8988T (cell line): ENCODE measurements at places on chromosomes 16 and 17.

DNA sequence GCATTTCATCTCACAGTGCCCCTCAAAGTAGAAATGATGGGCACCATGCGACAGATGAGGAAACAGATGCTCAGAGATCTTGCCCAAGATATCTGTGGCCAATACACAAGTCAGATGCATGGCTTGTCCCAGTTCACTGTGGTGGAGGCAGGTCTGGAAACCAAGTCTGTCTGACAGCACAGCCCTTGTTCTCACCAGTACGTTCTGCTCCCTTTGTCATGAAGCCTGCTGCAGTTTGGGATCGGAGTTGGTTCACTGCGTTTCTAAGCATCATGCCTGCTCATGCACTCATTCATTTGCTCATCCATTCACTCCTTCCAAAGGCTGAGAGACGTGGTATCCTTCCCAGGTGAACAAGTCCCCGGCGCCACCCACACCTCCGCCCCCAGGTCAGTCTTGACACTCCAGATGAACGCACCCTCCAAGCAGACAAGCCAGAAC is 27.2 kb upstream of the MEAK7 start:
- no peak for DNase-seq

DNA sequence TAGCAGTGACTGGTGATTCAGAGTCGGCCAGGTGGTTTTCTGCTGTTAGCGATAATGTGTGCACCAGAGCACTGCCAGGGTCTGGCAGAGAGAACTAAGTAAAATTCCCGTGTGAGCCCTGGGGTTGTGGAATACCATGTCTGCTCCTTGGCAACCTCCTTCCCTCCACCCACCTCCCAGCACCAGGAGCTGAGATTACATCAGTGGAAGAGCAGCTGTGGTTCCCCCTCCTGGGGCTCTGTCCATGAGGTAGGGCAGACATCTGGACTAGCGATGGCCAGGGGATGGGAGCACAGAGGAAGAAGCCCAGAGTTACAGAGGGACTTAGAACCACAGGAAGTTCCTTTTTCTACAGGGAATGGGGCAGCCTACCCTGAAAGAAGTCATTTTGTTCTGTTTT is 15.8 kb downstream of the CLEC10A start:
- DNase-seq: no peak

DNA sequence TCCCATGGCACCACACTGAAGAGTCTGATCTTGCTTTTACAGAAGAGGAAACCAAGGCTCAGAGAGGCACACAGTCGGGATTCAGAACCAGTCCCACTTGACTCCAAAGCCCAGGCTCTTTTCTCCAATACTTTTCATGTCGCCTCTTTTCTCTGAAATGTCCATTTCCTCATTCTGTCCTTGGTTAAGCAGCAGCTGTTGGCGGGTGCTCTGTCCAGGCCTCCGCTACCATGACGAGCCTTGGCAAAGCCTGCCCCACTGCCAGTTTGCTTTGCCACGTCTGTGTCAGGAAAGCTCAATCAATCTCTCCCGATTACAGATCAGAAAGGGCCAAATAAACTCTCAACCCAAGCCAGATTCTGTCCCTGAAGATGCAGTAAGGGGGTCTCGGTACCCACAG is 9.1 kb upstream of the CEP295NL start:
- DNase-seq: no peak

GRCh38 chr16:24610416-24610755 is 71.0 kb downstream of the RBBP6 start:
- DNase-seq: no peak

DNA sequence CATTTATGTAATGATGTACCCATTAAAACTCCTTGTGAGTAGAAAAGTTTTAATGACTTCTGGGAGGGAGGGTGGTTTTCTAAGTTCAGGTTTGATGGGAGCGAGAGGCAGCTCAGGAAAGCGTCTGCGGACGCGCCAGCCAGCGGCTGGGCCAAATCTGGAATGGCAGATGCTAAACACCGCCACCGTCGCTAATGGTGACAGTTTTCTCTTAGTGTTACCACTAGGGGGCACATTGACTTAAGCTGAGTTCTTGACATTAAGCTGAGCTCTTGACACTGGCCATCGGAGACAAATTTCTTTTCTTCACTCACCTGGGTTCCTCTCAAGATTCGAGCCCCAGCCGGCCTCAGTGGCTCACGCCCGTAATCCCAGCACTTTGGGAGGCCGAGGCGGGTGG is 6.7 kb downstream of the TRPV1 start:
- no peak for DNase-seq
